Left colon (tissue), 2 donors: ENCODE measurements at places on chromosomes 2 and 18. TPM values are rescaled to one million over a fixed set of nuclear protein-coding genes. Genes with fewer than 3 reads are reported as not detected.

DNA sequence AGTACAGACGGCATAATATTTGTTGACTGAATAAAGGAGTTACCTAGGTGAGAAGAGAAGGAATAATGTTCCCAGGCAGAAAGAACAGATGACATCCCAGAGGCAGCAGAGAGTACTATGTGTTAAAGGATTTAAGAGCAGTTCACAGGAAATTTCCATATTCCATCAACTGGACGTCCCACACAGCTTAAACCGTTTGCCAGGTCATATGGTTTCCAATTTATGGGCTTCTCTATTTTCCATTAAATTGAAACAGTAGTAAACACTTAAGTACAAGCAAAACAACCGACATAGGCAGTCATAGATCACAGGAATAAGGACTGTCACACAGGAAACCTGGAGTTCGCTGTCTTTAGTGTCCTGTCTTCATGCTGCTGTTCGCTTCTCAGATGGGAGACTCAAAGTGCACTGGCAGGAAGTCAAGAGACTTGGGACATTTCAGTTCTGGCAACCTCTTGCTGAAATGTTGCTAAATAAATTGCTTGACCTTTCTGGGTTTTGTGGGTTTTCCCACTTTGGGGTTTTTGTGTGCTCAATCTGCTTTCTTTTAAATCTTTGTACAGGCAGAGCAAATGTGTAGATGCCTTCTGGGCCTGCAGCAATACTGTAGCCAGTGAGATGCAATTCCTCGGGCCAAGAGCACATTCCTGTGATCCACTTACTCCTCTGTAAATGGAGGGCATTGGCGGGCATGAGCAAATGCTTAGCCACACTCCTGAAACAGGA is 5.8 kb upstream of the PIEZO2 start:
- no peak for DNase-seq

The BMP10 gene
- not detected for total RNA-seq

The OLA1 gene
- total RNA-seq: 59.2 TPM

GRCh38 chr2:85840091-85840490 is 48.7 kb downstream of the ST3GAL5 start:
- no peak for DNase-seq

DNA sequence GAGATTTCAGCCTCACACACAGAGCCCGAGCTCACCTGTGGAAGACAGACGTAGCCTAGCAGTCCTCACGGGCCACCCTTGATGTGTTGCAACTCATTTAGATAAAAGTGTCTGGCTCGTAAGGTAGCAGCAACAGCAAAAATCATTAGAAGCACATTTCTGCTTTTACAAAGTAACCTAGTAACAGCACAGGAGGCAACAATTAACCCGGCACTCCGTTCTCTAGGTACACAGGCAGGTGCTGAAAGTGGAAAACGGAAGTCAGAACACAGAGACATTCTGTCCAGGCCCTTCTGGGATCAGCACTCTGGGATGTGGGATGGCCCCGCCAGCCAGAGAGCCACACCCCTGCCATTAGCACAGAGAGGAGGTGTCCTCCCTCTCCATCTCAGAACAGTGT is 99.3 kb downstream of the KLHL29 start:
- DNase-seq: no peak

DNA sequence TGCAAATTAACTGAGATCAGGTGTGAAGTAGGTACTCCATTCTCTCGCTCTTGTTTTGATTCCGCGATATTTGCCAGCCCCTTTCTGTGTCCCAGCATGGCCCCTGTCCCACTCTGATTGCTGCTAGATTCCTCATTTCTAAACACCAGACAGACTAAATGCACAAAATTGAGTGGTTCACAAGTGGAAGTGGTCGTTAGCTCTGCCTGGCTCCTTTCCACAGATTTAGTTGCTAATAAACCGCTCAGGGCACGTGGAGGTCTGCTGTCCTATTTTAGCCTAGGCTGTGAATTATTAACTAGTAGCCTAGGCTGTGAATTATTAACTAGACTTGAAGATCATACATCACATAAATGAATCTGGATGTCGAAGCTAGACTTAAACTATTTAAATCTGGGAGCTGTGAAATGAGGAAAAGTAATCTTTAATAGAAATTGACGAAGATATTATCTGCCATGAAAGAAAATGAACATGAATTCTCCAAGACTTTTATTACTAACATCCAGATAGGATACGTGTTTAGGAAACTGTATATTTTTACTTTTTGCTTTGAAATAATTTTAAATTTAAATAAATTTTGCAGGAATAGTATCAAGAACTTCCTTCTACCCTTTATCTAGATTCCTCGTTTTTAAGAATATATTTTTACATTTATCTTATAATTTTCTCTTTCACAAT is 3.7 kb downstream of the IL1RL2 start:
- DNase-seq: no peak

The MYO5B gene
- 139 TPM for total RNA-seq

GRCh38 chr2:63434024-63435001 is 154.0 kb downstream of the WDPCP start:
- no peak for DNase-seq

GRCh38 chr2:150750720-150751119 is 263.3 kb upstream of the RND3 start:
- no peak for DNase-seq

- DNase-seq: no peak
These were observed 23.7 kb upstream of the ROCK2 start for GRCh38 chr2:11368059-11368572.
